ENCODE measurements at places on chromosomes 5 and 9.

DNA sequence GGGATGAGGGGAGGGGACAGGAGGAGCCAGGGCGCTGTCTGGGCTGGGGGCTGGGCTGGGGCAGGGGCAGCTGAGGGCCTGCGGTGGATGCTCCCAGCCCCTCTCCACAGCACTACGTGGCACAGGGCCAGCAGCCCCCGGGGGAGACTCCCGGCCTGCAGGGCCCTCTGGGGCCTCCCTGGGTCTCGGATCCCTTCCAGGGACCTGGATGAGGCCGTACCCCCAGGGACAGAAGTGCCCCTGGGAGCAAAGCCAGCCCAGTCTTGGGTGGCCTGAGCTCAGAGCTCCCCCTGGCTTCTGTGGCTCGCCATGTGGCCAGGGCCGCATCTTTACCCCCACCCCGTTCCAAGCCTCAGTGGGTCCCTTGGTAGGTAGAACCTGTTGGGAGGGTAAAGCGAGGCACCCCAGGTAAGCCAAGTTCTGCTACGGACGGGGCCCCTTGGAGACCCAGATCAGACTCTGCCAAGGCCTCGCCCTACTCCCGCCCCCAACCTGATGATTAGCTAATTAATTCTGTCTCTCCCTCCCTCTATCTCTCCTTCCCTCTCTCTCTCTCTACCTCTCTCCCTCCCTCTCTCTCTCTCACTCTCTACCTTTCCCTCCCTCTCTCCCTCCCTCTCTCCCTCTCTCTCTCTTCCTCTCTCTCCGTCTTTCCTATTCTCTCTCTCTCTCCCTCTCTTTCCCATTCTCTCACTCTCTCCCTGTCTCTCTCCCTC is 24.3 kb downstream of the KCNT1 start:
- DNase-seq, result no peak

DNA sequence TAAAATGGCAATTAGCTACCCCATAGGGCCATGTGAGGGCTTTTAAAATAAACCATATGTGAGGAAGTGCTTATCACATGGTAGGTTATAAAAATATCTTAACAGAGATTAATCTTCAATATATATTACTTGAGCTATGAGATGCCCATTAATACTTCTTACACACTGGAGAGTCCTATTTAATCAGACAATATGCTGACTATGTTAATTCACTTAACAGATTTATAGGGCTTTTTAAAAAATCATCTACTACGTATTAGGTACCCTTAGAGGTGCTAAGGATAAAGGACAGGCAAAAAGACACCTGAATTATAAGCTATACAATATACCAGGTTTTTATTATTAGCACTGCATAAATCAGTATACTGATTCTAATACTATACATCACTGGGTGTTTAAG is 102.6 kb downstream of the STRBP start:
- DNase-seq, result no peak

DNA sequence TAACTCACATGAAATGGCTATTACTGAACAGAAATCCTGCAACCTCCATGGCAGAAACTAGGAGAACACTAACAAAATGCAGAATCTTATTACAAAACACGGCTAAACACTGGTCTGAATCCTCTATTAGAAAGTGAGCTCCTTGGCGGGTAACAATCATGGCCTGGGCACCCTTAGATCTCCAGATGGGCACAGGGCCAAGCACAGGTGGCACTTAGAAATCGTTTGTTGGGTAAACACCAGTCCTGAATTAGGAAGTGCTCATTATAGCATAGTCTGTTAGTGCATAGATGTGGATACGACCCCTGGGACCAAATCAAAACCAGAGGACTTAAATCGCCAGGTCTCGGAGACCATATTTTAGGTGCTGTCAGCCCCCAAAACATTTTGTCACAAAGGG is 14.4 kb downstream of the VDAC1 start:
- DNase-seq, result no peak

DNA sequence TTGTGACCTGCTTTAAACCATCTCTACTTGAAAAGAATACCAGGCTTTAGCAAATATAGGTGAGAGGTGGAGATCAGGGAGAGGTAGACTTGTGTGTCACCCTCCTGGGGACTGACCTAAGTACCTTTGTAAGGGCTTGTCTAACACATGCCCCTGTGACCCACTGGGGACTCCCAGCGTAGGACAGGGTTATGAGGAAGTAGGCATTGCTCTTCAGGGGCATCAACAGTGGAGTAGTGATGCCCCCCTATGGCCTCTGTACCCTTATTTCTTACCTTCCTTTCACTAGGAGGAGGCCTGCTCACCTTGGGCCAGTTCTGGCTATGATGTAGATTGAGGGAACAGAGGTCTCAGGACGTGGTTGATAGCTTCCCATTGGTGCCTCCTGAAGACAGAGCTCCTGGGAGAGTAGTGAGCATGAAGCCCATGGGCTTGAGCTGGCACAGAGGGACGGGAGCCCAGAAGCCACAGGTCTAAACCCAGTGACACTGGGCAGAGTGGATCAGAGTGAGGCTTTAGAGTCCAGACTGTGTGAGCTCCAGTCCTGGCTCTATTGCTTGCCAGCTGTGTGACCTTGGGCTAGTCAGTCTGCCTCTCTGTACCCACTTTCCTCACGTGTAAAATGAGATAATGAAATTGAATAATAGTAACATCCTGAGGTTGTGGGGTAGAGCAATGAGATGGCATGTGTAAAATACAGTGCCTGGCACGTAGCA is 191.7 kb downstream of the AOPEP start:
- no peak for DNase-seq

GRCh38 chr5:169164481-169164925 is 136.4 kb downstream of the SLIT3 start:
- no peak for DNase-seq

DNA sequence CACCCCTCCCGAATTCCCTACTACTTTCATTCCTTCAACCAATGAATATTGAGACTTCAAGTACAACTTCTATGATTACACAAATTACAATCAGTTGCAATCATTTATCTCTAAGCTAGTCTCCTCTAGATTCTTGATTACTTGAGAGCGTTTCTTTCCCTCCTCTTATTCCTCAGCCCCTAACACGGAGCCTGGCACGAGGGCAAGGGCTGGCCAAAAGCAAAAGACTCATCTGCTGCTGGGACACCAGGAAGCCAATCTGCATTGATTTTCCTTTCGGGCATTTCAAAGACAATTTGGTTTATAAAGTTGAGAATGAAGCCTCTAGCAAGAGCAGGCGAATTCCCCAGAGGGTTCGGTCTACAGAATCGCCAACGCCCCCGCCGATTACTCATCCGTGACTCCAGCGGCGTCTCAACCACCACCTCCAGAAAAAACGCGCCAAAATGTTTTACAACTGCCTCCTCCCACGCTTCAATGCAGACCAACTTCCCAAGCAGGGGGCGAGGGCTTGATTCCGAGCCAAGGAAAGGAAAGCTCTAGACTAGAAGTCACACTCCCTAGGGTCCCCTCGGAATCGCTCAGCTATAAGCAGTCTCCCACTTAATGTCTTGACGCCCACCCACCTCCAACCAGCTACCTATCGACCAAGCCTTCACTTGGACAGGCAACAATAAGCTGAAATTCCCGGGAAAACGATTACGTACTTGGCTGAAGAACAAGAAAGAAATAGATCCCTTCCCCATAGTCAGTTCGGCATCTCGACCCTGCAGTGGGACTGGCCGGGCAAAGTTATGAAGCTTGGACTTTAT is 1.5 kb downstream of the PCSK1 start:
- DNase-seq, result peak; percentile 7

DNA sequence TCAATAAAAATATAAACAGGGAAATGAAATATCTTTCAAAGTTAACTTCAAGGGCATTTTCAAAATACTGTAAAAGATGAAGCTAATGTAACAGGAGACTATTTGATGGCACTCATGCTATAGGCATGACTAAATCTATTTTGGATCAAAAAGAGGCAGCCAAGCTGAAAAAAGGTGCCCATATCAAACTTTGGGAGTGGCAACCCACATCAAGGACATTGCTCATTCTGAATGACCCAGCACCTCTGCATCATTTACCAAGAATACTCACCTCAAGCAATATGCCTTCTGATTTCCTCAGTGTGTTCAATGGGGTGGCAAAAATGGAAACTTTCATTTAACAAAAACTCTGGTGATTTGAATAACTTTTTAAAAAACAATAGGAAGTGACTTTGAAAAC is 853.3 kb downstream of the TLE1 start:
- DNase-seq, result no peak

DNA sequence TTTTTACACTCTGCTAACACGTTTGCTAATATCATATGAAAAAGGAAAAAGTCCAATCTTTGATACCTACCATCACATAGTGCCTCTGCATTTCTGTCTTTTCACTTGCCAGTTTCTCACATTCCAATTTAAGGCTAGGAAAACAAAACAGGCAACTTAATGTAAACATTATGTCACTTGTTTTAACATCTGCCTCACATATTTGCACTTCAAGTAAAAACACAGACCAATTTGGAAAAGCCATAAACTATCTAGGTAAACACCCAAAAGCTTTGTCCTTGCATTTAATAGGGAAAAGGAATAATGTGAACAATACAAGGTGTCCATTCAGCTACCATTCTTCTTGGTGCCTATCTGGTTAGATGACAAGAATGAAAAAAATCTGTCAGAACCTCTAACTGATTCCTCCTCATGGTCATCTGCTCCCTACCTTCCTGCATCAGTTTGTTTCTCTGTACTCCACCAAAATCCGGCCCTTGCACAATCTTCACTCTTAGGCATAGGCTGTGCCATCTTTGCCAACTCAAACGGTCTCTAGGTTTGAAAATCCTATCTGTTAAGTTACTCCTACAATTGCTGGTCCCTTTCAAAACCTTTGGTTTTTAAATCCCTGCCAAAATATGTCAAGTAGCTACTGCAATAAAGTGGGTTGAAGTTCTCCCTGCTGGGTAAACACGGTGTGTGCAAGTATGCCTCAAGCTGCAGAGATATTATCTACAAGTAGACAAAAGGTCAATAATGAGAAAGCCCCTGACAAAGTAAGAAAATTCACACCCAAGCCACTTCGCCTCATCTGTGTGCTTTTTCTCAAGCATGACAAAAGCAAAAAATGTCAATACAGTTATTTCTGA is 3.4 kb downstream of the TLE1 start:
- DNase-seq, result no peak

GRCh38 chr9:136673088-136673974 is 10.6 kb downstream of the EGFL7 start:
- DNase-seq, result no peak

DNA sequence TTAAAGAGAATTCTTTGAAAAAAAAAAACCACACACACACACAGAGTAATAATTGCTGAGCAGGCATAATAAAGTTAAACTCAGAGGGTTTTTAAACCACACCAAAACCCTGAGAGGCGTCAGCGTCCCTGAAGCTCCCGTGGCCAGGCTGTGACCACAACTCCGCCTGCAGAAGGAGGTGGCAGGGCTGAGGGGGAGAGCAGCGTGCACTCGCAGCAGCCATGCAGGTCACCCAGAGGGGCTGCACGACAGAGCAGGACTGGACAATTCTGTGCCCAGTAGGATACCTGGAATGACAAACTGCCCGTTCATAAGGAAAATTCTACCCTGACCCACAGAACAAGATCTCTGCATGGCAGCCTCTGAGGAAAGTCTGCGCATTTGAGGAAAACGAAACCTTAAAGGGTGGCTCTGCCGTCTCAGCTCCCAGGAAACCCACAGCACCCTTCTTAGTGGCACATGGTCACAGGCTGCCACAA is 44.0 kb downstream of the ROR2 start:
- DNase-seq, result no peak

GRCh38 chr5:42887575-42887974 is 75.9 kb upstream of the SELENOP start:
- DNase-seq, result no peak

GRCh38 chr9:121281614-121282276 is 13.8 kb downstream of the GSN start:
- DNase-seq, result no peak

- DNase-seq, result no peak
These were observed 21.8 kb downstream of the MEF2C start for GRCh38 chr5:88861231-88861630.

- no peak for DNase-seq
These were observed 116.8 kb downstream of the BOD1 start for GRCh38 chr5:173499471-173500212.

DNA sequence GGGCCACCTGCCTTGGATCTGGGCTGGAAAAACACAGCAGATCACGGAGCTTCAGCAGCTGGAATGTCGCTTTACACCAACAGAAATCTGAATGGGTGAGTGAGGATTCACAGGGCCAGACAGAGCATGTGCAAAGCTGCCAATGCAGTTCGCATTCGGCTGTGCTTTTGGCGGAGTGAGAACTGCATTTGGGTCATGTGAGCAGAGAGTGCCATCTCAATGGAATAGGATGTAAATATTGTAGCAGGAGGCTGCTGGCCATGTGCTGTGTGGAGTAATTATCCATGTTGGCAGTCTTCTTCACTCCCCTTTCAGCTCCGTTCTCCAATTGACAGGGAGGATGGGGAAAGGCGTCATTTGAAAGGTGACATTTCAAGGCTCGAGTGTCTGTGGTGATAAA is at the start of gene ANKRD55:
Gene ANKRD55 (minus strand): TSS at position 101 of the 400 bp plus-strand sequence. CDS start 417 bp downstream, outside the sequence.
- no peak for DNase-seq

DNA sequence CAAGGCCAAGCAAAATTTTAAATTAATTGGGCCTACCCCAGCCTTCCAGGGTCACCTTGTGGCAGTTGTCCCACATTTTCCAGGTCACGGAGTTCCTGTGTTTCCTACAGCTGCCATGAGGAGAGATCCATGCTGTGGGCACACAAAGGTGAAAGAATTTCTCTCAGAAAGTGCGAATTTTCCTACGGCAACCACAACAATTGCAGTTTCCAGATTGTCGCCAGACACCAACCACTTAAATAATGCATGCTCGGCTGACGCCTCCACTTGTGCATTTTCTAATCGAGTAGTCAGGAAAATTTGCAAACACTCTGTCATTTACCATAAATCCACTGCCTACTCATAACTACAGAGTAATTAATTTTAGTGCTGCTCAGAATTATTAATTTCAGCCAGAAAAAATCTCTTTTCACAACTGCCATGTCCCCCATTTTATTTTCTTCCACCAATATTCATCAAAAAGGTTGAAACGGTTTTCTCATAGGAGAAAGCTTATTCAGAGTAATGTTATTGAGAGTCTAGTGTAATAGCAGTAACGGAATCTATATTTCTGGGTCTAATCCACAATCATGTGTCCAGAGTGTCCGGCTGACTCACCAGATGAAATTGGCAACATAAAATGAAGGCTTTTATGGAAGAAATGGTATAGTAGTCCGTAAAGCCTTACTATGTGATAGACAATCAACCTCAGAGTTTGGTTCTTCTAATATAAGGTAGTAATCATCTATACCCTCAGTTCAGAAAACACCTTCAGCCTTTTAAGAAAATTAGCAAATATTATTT is 389.8 kb downstream of the NR2F1-AS1 start:
- DNase-seq, result no peak
